ENCODE measurements at places on chromosomes 1 and 21.

DNA sequence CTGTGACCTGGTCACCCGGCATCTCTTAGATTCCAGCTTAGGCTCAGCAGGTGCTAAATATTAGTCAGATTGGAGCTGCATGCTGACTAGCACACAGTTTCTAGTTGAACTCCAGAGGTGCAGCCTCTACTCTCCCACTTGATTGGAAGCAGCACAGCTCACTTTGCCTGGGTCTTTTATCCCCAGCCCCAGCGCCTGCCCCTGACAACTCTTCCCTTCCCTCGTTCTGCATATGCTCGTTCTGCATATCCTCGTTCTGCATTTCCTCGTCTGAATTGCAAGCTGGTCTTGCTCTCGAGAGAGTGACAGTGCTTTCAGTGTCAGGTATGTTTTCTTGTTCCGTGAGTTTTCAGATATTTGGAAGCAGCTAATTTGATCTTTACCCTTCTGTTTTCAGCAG lies 11.7 kb downstream of the COL18A1 start:
- DNase-seq: no peak

- DNase-seq: no peak
These were observed 456.6 kb downstream of the RPS6KC1 start for GRCh38 chr1:213507472-213508223.

GRCh38 chr1:106768077-106768476 lies 288.4 kb upstream of the PRMT6 start:
- DNase-seq: no peak

DNA sequence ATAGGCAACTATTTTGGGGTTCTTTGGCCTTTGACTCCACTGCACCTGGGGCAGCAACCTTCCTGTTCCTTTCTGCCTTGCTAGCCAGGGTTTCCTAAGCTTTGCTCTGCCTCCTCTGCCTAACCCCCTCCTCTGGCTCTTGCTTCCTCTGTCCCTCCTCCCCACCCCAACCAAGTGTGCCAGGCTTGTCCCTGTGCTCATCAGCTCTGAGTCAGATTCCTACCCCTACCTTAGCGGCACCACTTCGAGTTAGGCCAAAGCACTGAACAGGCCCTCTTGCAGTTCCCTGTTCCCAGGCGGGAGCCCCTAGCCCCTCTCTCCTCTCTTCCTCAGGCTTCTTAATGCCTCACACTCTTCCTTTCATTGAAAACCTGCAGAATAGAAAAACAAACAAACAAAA lies 74.8 kb upstream of the HAO2 start:
- DNase-seq: no peak

DNA sequence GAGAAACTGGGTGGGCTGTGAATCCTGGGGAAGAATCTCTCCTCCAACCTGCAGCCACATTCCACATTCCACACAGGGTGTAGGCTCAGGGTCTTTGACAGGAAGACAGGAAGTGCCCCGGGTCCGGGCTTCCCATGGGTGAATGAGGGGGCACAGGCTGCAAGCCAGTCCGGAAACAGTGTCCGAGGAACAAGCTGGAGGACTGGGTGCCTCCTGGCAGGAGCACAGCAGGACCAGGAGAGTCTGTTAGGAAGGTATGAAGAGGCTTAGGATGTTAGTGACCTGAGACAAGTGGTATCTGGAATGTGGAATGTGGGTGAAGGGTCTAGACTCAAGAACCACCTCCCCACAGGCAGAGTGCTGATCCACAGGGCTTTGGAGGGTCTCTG lies 121.0 kb upstream of the CD34 start:
- no peak for DNase-seq

- no peak for DNase-seq
These were observed 27.1 kb downstream of the SLC30A1 start for GRCh38 chr1:211551638-211552460.

GRCh38 chr1:56396581-56396980 lies 182.8 kb downstream of the PLPP3 start:
- DNase-seq: no peak

DNA sequence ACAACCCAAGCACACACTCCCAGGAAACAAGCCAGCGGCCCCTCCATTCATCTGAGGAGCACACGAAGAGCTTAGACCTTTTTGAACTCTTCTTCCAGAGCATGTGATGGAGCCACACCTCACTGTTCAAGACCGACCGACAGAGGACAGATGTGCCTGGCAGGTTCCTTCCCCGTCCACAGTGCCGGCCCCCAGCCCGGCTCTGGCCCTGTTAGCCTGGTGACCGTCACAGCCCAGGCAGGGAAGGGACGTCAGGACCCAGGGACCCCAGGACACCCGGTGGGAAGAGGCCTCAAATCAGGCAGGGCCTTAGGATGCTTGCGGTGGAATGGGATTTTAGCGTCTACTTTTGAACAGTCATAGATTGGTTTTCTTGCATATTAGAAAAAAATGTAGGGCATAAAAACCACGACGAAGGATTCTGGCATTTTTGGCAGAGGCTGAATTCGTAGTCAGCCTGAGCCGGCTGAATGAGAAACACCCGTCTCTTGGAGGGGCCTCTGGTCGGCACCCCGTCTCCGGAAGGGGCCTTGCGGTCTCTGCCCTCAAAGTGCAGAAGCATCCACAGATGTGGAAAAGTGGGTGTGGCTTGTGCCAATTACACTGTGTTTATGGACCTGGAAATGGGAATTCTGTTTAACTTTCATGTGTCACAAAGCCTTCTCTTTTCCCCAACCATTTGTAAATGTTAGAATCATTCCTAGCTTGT lies 79.3 kb downstream of the SIK1 start:
- no peak for DNase-seq

DNA sequence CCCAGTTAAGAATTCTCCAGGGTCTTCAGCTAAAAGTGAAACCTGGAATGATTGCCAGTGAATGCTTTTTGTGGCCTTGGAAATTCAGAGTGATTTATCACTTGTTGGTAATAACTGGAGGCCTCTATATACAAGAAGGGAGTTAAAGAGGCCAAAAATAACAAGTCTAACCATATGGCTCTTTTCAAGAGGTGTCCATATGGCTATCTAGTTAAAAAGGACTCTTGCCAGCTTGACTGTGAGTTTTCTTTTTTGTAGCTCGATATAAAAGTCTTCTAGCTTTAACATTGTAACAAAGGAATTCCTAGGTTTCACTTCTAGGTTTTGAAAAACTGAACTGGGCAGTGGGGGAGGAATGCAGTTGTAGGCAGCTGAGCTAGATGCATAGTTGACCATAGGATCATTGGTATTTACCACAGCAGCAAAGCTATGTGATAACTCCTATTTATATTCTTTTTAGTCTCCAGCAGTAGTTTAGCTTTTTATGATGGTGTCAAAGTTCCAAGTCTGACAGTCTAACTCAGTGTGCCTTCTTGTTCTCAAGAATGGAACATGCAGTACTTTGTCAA lies 44.4 kb downstream of the CACHD1 start:
- no peak for DNase-seq

GRCh38 chr1:165129568-165130164 lies 226.8 kb downstream of the LMX1A start:
- peak; percentile 74 for DNase-seq

DNA sequence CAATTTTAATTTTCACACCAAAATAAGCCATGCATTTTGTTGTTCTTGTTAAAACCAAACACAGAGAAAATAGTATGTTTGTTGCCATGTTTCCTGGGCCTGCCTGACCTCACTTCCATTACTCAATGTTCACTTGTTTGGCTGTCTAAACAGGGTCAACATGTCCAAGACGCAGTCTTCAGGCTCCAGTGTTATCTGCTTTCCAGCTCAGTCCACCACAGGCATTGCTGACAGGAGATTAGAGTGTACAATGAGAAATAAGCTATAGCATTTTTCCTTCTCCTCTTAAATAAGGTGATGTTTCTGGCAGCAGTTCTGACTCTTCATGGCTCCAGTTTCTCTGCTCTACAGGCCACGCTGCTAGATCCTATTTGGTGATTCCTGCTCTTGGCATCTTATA lies 1030.5 kb downstream of the KCNT2 start:
- DNase-seq: no peak

DNA sequence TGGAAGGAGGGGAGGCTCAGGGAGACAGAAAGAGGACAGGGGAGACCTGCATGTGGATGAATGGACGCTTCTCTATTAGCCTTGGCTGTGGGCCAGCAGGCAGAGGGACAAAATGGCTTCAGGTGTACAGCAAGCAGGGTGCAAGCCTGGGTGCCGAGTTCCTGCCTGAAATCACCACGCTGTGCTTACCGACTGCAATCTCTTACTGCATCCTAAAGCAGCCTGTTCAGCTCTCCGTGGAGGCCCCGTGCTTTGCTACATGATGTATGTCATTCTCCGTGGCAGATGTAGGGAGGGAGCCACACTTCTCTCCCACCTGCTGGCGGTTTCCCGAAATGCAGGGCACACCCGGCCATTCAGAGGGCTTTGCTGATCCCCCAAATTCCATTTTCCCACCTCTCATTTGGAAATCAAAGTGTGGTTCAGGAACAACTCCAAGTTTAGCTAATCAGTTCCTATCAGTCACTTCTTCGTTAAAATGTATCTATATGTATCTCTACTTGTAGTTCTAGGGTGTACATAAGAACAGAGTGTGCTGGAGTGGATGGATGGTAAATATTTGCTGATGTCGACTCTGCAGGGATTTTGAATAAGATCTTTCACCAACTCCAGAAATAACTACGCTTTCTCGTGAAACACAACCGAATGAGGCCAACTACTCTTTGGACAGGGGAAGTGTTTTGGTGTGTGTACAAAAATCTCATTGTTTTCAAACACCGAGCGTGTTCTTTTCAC lies 122.3 kb upstream of the BACE2 start:
- peak; percentile 7 for DNase-seq
